ENCODE measurements at places on chromosomes 2 and 18.

DNA sequence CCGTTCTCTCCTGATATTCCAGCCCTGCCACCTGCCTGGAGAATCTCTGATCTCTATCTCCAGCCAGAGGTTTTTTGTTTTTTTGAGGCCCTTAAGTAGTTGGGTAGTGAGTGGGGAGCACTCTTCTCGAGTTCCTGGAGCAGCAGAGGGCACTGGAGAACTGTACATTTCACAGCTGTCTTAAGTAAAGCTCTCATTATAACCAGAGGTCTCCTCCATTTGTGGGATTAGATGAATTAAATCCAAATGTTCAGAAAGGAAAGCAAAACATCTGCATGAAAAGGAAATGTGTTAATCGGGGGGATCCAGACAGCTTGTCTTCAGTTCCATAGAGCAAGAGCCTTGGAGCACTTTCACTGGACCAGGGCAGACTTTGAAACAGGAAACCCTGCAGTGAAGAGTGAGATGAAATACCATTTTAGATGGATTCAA lies 32.8 kb downstream of the AOX1 start:
- DNase-seq: no peak

GRCh38 chr2:18425210-18425703 lies 135.2 kb downstream of the RDH14 start:
- DNase-seq: no peak

- no peak for DNase-seq
Measured at GRCh38 chr2:195022508-195022830, 634.6 kb upstream of the SLC39A10 start.

DNA sequence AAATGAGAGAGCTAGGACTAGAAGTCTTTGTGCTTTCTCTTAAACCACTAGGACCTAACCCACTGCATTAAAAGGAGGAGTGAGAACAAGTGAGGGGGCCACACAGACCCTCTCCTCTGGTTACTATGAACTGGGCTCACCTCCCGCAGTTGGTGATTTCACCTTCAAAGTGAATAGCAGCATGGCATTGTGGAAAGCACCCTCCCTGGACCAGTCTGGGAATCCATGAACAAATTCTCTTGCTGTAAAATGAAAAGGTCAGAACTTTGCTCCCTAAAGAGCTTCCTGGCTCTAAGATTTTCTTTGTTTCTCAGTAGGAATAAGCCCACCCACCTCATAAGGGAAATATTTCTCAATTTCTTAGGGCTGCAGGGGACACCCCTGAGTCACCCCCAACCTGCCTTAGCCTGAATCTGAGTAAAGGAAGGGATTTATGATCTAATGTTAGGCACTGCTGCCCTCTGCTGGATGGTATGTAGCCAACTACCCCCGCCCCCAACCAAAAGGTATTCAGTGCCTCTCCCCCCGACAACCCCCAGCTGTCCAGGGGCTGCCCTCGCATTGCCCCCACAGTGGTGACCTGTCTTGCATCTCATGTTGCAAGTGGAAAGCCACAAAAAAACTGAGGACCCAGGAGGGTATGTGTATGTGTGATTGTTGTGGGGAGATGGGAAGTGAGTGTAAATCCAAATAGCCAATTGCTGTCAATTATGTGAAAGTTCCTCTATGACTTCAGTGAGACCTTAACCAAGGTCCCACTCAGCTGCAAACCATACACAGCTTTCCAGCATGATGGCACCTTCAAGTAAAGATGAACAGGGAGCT lies 230.9 kb upstream of the SLC14A2 start:
- DNase-seq: peak; percentile 35
